CD4-positive, alpha-beta T cell treated with Interleukin-12 subunit alpha and Interleukin-12 subunit beta, for 1 hour (primary cell): ENCODE measurements at places on chromosomes 2 and 18.
A peak's percentile ranks its signal among the peaks of the same experiment; 100 is the strongest.

- DNase-seq, result no peak
These were observed 301.4 kb downstream of the GALR1 start for GRCh38 chr18:77551055-77551454.

- peak; percentile 16 for DNase-seq
These were observed 69.9 kb downstream of the ODC1 start for GRCh38 chr2:10378189-10378588.

DNA sequence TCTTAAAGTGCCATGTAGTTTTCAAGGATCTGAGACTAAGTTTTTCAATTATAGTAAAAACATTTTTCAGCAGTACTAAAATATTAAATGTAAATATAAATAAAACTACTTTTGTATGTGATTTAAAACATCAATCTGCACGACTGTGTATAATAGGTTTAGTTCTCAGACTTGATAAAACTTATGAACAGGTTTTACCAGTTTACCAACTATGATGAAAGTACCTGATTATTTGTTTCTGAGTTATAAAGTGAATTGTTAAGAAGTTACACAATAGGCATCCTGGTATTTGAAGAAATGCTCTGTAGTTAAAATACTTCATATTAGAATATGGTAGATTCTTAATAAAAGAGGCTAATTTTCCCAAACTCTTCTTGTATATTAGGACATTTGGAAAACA is 14.8 kb downstream of the RELCH start:
- DNase-seq, result no peak

- DNase-seq, result no peak
These were observed 56.0 kb downstream of the PKDCC start for GRCh38 chr2:42103829-42104228.

DNA sequence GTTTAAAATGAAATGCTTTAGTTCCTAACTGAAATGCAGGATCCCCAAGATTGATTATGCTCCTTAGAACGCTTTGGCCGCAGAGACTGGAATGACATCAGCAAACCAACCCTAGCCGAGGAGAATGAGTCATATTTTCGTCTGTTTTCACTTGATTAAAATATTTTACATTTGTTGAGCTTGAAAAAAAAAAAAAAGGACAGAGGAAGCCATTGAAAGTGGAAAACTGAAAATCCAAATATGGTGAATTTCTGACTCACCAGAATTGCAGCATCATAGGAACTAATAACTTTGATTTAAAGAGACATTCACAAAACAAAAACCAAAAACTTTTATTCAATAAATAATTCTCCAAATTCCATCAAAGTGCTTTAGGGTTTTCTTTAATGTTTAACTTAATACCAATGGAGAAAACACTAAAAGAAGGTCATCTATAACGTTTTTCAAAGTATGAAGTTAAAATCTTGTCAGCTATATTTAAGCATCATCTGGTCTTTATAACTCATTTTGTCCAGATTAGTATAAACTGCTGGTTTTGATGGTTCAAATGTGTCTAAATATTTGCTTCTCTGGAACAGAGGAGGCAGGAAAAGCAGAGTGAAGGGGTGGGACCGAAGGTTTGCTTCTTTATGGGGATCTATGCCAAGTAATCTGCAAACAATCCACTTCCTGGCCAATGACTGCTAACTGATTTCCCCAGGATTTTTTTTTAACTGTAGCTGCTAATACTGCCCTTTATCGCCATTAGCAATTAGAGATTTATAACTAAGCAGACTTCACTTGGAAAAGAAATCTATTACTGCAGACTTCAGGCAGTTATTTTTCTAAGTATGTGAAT is 30.9 kb upstream of the COL5A2 start:
- DNase-seq, result no peak

DNA sequence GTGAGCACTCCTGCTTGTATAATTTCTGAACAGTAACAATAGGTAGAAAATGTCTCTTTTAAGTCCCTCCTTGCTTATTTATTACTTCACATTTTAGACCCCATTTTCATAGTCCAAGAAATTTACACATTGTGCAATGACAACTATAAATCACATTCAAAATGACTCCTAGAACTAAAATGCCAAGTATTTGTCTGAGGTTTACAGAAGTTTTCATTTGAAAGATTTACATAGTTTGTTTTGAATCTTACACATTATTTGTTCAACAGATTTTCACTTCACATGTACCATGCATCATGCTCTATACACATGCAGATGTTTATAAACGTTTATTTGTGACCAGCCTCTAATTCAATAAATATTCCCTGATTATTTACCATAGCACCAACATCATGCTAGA is 15.7 kb upstream of the TRIB2 start:
- no peak for DNase-seq

DNA sequence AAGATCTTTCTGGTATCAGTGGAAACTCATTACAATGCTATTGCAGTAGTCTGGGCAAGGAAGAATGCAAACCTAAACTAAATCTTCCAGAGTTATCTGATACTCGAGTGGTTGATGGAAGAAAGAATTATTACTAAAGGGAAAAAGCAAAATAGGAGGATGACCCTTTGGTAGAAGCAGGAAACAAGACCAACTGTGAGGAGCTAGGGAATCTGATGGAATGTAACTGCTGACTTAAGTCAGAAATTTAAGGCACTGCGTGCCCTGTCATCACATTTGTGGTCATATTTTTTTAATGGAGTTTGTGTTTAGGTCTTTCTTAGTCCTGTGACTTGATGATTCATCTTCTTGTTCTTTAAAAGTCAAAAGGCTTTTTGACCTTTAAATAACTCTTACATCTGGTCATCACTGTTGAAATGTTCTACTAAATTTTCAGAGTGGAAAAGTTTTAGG is 36.5 kb upstream of the ARMC9 start:
- no peak for DNase-seq

DNA sequence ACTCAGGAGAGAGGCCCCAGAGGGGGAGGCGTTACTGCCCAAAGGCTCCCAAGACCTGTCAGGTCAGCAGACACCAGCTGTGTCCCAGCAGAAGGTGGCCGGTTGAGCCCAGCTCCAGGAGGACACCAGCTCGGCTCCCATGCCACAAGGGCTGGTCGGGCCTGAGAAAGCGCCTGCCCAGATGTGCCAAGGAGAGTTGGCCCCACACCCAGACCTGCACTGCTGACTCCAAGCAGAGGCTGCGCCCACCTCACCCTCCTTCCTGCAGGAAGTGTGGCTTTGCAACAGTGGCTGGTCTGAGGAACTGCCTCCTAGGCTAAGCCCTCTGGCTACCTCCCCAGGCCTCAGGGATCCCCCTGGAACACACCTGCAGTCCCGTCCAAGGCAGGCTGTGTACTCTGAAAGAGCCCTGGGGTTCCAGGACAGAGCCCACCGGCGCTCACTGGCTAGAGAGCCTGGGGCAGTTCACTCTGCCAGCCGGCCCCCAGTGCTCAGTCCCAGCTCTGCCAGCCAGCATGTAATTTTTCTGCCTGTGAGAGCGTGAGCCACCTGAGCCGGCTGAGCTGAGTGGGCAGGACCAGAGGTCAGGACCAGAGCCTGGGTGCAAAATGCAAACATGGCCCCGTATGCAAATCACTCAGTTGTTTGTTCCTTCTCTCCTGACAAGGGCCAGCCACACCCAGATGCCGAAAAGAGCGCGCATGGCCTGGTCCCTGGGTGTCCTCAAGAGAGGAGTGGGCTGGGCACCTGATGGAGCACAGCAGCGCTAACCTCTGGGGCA is 36.9 kb upstream of the PTMA start:
- DNase-seq, result no peak

- no peak for DNase-seq
These were observed 17.1 kb upstream of the THUMPD2 start for GRCh38 chr2:39796134-39796533.

DNA sequence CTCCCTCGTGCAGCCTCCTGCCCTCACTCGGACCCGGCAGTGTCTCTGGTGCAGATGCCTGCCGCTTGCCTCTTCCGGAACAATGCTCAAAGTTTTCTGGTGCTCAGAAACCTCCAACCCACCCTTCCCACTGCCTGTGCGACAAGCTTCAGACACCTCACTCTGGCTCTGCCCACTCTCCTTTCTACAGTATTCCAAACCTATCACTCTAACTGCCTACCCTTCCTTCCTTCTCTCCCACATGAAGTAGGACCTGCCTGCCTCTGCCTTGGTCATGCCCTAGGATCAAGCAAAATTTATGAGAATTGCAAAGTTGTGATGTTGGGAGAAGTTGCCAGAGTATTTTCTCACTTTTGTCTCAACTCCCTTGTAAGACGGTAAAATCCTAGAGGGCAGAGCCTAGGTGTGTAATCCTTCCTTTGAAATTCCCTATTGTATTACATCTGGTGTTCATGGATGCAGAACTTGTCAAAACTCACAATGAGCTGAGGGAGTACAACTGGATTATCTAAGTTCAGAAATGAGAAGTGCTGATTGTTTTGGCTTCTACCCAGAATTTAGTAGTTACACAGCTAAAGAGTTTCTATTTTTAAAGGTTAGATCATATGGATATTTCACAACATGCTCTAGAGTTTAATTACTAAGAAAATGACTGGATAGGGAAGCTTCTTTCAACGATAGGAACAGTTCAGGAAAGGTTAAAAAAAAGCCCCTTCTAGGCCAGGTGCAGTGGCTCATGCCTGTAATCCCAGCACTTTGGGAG is 7.2 kb downstream of the NPC1 start:
- no peak for DNase-seq

DNA sequence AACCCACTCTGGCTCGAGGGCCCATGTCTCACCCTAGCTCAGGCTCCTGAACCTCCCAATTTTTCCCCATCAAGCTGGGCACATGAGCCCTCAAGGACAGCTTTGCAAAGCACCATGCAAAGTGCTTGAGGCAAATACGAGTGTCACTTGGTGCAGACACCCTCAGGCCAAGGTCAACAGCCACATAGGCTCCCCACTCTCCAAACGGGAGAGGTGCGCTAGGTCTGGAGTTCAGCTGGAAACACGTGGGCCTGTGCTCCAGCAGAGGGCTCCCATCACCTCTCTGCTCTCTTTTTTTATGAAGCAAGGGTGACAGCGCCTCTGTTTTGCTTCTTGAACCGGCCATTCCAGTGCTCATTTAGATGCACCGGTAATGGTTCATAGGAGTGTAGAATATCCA is 11.9 kb upstream of the ARHGAP25 start:
- no peak for DNase-seq

- no peak for DNase-seq
These were observed 79.8 kb upstream of the SPATS2L start for GRCh38 chr2:200226451-200227426.

- no peak for DNase-seq
These were observed 3.7 kb upstream of the SERTAD2 start for GRCh38 chr2:64657411-64657810.

DNA sequence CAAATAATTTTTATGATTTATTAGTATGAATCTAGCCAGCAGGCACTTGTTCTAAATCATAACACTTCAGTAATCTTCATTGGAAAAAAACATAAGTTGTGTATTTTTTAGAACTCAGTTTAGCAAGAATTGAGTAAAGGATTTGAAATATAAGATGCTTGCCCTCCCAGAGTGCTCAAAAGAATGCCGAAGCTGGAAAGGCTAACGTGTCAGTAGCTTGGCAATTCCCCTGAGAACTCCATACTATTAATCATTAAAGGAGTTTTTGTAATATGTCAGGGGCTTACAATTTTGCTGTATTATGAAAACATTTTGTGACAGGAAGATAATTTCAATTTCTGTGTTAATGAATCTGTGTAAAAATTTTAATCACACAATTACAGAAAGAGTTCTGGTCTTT is 122.7 kb downstream of the GULP1 start:
- no peak for DNase-seq

DNA sequence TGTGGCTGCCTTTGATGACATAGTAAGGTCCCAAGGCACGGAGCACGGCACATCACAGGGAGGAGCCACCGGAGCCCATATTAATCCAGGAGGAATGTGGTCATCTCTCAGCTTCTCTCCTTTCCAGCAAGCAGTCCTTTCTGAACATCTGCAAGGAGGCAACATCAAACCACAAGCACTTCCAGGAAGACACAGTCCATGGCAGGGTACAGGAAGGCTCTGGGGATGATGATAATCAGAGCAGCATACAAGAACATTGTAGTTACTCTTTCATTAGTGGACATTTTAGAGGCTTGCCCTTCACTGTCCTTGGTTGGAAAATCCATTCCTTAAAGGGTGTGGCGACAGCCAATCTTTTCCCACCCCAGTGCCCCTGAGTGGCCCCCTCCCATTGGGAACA is 31.1 kb downstream of the YPEL5 start:
- no peak for DNase-seq

- no peak for DNase-seq
These were observed 973.0 kb upstream of the CHAC2 start for GRCh38 chr2:52794581-52794980.

- DNase-seq, result no peak
These were observed 632.4 kb upstream of the LRRTM4 start for GRCh38 chr2:78154586-78154985.
